Fibroblast of skin of right quadriceps (primary cell): ENCODE measurements at places on chromosomes 7 and 10.

- DNase-seq = no peak
Measured at GRCh38 chr10:14530465-14530864, 199.7 kb upstream of the FRMD4A start.

DNA sequence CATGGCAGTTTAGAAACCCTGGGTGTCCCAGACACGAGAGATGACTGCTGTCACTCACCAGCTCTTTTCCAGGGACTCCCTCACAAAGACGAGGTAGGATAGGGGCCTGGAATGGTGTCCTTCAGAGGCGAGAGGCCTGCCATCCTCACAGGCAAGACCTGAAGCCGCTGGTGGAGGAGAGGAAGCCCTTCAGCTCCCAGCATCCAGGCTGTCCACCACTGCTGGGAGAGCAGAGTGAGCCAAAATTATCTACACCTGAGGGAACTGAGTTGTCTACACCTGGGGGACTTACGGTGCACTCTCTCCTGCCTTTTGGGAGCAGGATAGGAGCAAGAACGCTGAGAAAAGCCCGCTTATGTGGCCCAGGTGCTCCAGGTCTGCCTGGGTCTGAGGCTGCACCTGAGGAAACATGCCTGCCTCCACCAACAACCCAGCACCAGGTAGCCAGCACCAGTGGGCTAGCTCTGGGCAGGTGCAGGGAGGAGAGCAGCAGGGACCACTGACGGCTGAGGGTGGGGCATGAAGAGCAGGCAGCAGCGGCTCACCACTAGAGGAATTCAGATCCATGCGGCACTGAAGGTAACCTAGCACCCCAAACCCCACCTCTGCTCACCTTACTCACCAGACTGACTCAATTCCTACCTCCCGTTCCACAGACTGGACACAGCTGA, 357.2 kb downstream of the SH2D4B start:
- DNase-seq = no peak

DNA sequence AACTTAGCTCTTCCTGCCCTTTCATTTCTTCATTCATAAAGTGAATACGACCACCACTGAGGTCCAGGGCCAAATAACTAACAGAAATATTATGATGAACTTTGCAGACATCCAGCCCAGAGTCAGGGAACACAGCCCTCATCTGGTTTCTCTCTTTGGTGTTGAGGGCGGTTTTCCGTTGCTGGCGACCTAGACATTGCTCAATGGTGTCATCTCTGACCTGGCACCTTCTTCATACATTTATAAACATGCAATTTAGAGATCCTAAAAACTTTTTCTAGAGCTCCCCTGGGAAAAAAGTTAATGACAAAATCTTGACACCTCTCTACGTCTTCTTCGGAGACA, 324 bp upstream of the TET1 start:
- DNase-seq = no peak

DNA sequence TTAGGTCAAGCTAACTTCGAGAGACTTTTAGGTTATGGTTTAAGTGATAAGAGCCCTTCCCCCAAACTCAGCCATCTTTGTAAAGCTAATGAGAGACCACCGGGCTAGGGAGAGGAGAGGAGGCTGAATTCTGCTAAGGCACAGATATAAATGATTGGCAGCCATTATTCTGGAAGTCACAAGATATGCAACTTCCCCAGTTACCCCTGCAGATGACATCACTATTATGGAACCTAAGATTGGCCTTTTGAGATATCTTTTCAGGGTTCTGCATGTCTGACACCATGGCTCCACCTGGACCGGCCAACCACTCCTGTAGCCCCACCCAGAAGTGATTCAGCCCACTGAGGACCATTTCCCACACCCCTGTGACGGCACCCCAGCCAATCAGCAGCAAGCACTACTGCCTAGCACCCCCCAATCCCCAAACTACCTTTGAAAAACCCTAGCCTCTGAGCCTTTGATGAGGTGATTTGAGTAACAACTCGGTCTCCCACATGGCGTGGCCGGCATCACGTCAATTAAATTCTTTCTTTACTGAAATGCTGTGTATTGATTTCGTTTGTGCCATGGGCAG, 14.4 kb downstream of the VIPR2 start:
- no peak for DNase-seq

GRCh38 chr7:71497256-71497946, 365.5 kb downstream of the GALNT17 start:
- DNase-seq = no peak

GRCh38 chr10:78173360-78174015, 139.8 kb downstream of the RPS24 start:
- no peak for DNase-seq

DNA sequence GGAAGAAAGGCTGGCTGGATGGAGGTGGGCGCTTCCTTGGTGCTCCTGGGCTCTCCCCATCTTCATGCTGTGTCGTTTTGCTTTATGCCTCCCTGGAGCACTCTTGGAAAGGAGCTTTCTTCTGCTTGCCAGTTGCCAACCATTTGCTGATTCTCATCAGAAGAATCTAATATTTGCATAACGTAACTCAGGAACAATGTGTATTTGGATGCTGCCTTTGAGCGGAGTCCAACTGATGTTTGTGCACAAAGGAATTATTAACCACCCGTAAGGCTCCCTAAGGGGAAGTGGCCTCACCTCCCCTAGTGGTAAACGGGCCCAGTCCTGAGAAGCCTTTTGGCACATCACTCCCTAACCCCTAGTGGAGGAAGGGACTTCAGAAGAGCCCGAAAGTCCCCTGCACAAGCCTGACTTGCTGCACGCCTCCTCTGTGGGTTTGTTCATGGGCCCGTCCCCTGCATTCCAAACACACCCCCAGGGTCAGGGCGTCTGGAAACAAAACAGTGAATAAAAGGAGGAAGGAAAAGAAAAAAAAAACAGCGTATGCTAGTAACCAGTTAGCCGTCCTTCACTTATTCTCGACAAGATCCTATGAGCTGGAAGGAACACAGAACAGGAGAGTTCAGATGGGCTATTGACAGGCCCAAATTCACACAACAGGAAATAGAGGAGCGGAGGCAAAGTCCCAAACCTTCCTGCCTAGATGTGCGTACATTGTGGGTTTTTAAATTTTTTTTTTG, 602.2 kb downstream of the LRMDA start:
- DNase-seq = peak; percentile 42

- peak; percentile 76 for DNase-seq
Measured at GRCh38 chr10:110354322-110354766, 49.6 kb upstream of the SMNDC1 start.

DNA sequence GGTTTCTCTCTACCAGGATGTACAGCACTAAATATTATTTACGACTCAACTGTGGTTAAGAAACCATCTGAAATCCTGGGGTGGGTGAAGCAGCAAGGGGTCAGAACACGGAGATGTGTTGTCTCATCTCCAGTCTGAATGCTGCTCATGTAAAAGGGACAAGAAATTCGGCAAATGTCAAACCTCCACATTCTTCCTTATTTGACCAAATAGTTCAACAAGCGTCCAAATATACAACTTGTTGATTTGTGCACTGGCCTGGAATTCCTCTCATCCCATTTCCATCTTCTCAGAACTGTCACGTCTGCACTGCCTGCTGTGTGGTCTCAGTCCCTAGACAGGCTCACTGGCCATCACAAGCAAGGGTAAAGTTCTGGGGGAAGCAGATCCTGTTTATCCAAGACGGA, 520.0 kb downstream of the PARD3 start:
- DNase-seq = peak; percentile 99

GRCh38 chr10:49111320-49111698, 4.0 kb downstream of the VSTM4 start:
- DNase-seq = no peak

DNA sequence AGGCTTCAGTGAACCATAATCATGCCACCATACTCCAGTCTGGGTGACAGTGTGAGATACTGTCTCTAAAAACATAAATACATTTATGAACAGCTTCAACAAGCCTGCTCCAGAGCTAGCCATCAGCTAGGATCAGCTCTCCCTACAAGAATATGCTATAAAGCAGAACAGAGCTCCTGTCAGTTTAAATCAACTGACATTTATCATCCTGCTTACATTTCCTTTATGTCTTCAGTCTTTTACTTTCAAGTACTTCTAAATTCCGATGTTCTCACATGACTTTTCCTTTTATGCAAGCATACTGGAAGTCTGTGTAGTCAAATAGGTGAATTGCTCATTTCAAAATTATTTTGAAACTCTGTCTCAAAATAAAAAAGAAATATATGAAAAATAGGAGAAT, 64.6 kb downstream of the COA1 start:
- no peak for DNase-seq

GRCh38 chr10:17225808-17226207, 2.2 kb upstream of the VIM start:
- DNase-seq = no peak

DNA sequence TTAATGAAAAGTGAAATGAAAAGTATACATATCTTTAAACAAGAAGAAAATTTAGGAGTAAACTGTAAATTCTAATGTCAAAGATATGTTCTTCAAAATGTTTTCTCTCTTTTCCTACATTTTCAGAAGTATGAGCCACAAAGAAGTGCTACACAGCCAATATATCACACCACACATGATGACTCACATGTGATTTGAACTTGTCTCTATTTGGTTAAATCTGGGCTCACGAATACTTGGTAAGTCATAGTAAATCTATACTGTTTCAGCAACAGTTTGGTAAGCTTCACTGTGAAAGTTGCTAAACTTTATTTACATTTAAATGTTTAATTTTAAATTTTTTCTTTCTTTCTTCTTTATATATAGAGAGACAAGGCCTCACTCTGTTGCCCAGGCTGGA, 380.6 kb upstream of the IGFBP3 start:
- peak; percentile 72 for DNase-seq

GRCh38 chr10:124035306-124035927, 58.0 kb downstream of the CHST15 start:
- DNase-seq = no peak

DNA sequence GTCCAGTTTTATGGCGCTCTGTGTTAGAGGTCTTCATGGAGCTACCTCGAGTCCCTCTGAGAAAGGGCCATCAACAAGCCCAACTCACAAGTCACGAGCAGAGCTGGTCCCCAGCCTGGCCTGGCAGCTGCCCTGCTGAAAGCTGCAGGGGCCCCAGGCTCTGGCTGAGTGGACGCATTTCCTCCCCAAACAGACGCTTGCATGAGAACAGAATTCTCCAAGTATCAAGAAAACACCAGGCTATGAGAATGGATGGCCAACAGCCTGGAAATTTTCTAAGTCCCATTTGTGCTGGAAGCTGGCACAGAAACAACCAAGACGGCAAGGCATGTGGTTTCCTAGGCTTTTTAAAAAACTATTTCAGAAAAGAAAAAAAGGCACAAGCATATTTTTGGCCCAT, 114.8 kb downstream of the FAM53B start:
- DNase-seq = no peak
